ENCODE measurements at places on chromosomes 3 and 15.
A peak's percentile ranks its signal among the peaks of the same experiment; 100 is the strongest.

DNA sequence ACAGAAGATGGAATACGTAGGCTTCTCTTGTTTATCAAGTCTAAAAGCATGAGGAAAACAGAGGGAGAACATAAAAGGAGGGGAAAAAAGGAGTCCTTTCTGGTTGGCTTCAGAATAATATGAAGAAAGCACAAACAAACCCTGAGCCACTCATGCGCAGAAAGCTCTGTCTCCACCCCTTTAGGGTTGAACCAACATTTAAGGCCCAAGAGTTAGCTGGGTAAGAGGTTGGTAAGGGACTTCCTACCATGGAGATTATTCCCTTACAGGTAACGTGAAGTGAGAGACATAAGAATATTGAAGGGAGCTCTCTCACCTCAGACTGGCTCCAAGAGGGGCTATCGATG is 145.3 kb downstream of the RORA start:
- no peak for DNase-seq

- no peak for DNase-seq
These were observed 118.6 kb downstream of the ANO10 start for GRCh38 chr3:43503067-43503728.

DNA sequence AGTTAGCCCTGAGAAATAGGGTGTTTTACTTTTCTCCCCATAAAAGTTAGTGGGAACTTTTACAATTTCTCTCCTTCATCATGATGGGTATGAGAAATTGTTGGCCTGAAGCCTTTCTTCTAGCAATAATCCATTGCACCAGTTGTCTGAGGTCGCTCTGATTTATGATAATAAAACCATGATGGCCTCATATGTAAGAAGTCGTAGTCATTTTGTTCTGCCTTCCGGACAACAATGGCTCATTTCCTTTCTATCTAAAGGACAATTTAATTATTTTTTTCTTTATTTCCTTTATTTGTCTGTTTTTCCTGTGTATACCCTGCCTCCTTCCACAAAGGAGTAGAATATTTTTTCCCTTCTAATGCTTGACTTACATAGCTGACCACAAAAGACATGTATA is 31.6 kb upstream of the GNB4 start:
- no peak for DNase-seq

GRCh38 chr15:65631503-65631902 is 9.8 kb downstream of the SLC24A1 start:
- no peak for DNase-seq

DNA sequence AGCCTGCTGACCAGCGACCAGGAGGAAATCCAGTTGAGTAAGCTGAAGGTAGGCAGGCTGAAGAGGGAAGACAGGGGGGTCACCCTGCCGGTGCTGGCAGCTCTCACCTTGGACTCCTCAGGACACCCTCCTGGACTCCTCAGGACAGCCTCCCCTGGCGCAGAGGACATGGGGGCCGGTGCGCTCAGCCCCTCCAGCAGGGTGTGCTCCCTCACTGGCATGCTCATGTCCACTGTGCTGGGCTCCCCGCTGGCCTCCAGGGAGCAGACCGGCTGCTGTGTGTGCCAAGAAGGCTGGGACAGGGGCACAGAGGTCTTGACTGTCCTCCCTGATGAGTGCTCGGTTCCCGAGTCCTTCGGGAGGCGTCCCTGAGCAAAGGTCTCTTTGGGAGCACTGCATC is 183.6 kb downstream of the ATP10A start:
- DNase-seq, result no peak

- no peak for DNase-seq
These were observed 133.2 kb upstream of the STRIT1 start for GRCh38 chr3:155426524-155427230.

GRCh38 chr3:127585163-127585812 is 5.2 kb downstream of the TPRA1 start:
- no peak for DNase-seq

DNA sequence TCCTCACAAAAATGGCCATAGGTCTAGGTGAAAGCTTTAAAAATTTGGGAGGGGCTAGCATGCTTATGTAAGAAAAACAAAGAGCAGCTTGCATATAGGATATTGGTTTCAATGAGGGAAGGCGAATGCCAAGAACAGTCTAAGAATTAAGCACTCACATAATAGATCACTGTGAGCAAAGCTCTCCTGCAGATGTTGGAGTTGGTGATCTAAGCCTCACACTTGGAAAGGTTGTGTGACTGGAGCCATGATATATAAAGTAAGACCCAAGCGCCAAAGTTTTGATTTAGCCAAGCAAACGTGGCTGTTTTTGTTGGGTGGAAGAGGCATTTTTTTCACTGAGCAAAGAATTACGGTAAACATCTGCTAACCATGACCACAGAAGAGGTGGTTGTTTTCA is 237.5 kb downstream of the FOXP1 start:
- DNase-seq, result no peak

DNA sequence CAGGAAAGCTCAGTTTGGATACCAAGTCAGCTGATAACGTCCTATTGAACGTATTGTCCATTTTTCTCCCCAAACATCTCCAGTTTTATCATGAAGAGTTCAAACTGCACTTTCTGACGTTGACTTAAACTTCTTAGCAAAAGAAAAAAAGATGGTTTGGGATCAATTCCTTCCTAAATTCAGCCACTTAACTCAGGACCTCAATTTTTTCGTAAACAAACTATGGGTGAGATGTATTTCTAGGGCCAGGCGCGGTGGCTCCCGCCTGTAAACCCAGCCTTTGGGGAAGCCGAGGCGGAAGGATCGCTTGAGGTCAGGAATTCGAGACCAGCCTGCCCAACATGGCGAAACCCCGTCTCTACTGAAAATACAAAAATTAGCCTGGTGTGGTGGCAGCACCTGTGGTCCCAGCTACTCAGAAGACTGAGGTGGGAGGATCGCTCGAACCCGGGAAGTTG is 464 bp upstream of the MRPS25 start:
- no peak for DNase-seq

DNA sequence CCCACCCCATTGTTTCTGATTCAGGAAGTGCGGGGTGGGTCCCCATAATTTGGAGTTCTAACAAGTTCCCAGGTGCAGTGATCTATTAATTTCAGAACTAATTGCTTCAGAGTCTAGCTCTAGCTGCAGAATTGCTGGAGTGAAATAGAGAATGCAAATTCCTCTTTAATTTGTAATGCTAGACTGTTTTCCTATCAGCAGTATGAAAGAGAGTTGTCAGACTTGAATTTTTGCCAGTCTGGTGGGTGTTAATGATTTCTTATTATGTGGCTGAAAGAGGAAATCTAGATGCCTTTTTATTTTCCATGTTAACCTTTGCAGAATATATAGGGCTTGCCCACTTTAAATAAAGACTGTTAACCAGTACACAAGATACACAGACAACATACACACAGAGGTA is 23.7 kb downstream of the APH1B start:
- DNase-seq, result no peak

- no peak for DNase-seq
These were observed 198.6 kb downstream of the VGLL3 start for GRCh38 chr3:86792316-86792715.

GRCh38 chr3:122085673-122086072 is 30.5 kb downstream of the CD86 start:
- no peak for DNase-seq

DNA sequence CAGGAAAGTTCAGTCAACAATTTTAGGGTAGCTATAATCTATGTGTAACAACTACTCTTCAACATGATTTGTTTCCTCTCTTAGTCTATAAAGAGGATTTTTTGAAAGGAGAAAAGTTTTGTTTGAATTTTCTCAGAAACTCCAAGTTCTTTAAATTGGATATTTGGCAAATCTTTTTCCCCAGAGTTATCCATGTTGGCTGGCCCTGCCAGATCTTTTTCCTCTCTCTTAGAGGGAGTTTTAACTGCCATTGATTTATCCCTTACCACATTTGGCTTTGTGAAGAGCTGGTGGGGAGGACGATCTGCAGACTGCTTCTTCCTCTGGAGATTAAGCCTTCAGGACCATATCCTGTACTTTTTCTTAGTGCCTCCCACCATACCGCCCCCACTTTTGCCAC is 64.9 kb upstream of the ROPN1 start:
- DNase-seq, result no peak

DNA sequence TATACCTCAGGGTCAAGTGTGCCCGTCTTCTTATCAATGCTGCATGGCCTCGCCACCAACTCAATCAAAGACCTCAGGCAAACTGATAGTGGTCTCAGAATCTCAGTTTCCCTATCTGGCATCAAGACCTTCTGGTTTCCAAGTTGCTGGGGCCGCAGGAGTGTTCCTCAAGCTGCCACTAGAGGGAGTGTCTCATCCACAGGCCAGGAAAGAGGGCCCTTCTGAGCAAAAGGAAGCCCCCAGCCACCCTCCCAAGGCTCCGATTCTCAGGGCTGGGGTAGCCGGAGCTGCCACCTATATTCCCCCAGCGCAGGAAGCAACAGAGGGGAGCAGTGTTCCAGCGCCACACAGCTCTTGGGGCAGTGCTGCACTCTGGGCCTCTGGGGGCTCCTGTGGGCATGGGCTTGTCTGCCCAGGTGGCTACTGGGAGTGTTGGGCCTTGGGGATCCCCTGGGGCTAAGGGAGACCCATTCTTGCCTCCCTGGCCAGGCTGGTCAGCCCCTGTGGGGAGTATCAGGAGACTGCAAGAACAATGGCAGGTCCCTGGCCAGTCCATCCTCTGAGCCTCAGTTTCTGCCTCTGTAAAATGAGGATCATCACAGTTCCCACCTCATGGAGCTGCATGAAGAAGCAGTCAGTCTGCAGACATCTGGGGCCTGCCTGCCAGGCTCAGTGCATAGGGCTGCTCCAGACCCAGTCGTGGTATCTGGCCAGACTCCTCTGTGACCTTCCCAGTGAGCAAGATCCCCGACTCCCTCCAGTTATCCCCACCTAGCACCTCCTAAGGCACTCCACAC is 23.4 kb upstream of the SEC13 start:
- peak; percentile 16 for DNase-seq

- DNase-seq, result no peak
These were observed 7.8 kb downstream of the LRCH3 start for GRCh38 chr3:197798863-197799262.

- DNase-seq, result no peak
These were observed 256.1 kb downstream of the CHST2 start for GRCh38 chr3:143375698-143376097.

GRCh38 chr3:15861163-15861562 is 63.4 kb upstream of the ANKRD28 start:
- DNase-seq, result no peak

- DNase-seq, result no peak
These were observed 272.2 kb upstream of the NR2E3 start for GRCh38 chr15:71538181-71538580.

- no peak for DNase-seq
These were observed 57.8 kb downstream of the CDC25A start for GRCh38 chr3:48130321-48130904.

GRCh38 chr3:106108925-106109324 is 240.1 kb upstream of the CBLB start:
- DNase-seq, result no peak

DNA sequence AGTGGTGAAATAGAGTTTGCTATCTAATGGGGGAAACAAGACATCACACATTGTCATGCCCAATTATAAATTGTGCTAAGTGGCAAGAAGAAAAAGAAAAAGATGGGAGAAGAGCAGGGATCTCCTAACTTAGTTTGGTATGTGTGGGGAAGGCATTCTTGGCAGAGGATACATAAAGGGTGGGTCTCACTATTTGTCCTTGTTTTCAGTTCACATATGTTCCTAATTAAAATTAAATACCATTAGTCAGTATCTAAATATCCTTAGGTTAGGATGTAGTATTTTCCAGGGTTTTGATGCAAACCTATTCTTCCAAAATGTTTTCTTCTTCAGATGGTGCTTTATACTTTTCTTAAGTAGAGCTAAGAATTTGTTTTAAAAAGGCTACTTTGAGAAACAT is 173.7 kb downstream of the B3GALNT1 start:
- no peak for DNase-seq

- DNase-seq, result no peak
These were observed 71.4 kb downstream of the C3orf80 start for GRCh38 chr3:160296591-160296990.
